HS-27A (cell line): ENCODE measurements at places on chromosomes 13 and 19.
A peak's percentile ranks its signal among the peaks of the same experiment; 100 is the strongest.

DNA sequence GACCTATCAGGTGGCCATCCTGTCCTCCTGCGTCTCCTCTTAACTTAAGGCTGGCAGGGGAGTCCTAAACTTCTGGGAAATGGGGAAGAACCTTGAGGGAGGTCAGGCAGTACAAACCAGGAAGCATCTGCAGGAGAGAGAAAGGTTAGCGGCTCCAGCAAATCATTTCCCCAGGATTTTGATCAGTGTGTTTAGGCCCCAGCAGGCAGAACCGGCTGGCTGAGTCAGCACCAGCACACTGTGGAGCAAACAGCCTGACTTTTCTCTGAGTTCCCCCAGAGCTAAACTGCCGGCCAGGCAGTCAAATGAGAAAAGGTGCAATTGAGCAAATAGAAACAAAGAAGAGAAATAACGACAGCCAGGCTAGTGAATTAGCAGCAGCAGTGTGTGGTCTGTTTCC lies 46.7 kb upstream of the MEDAG start:
- no peak for DNase-seq

- no peak for DNase-seq
Observed at GRCh38 chr19:10068205-10068604, 17.9 kb upstream of the SHFL start.

GRCh38 chr13:100662468-100663211 lies 12.0 kb downstream of the TMTC4 start:
- no peak for DNase-seq

- DNase-seq, result no peak
Observed at GRCh38 chr19:56104423-56104822, 16.7 kb downstream of the ZNF787 start.

DNA sequence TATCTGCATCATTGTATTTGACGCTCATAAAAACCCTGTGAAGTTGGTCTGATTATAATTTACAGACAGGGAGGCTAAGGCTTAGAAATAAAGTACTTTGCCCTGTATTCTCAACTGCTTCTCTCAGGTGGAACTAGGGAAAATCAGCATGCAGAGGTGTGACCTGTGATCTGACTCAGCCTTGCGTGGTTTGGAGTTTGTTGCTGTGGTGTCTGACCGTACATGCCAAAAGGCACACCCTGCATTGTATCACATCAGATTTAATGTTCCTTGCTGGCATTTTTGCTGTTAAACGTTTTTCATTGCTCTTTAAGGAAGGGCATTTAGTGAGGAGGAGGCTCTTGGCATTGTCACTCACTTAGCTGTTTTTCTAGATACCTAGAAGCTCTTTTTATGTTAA lies 58.8 kb upstream of the C1QTNF9B start:
- DNase-seq, result no peak

GRCh38 chr19:6952956-6953355 lies 65.6 kb downstream of the ADGRE1 start:
- no peak for DNase-seq

- peak; percentile 26 for DNase-seq
Observed at GRCh38 chr13:44364345-44365000, 9.2 kb upstream of the SERP2 start.

DNA sequence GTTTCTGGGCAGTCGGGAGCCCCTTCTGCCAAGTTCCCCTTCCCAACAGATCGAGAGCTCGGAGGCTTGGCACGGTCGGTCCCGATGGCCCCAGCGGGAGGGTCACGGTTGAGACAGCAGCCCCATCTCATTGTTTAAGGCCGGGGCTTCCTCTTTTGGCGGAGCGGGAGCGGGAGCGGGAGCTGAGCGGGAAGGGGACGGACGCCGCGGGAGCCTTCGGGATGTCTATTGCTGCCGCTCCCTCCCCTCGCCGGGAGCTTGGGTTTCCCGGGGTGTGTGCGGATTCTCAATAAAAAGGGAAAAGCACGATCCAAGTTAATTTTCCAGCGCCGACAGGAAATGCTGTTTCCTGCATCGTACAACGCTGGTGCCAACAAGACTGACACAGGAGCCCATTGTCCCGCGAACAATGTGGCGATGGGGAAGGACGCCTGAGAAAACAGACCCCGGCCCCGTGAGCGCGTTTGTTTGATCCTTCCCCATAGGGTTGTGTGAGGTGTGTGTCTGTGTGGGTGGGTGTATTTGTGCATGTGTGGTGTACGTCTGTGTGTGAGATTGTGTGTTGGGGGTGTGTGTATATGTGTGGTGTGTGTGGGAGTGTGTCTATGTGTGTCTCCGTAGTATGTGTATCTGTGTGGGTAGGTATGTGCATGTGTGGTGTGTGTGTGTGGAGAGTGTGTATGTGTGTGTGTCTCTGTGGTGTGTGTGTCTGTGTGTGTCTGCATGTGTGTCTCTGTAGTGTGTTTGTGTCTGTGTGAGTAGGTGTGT lies 36.3 kb upstream of the FLT1 start:
- no peak for DNase-seq

DNA sequence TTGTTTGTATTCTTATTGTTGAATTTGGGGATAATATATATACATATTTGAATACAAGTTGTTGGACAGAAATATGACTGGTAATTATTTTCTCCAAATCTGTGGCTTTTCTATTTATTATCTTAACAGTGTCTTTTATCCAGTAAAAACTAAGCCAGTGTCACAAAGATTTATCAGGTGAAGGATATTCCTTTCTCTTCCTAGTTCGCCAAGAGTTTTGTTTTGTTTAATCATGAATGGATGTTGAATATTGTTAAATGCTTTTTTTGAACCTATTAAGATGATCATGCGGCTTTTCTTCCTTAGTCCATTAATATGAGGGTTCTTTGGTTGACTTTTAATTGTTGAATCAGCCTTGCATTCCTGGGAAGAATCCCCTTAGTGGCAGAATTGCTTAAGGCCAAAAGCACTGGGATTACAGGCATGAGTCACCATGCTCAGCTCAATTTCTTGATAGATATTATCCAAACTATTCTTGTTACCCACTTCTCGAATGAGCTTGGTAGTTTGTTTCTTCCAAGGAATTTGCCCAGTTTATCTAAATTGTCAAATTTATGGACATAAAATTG lies 53.3 kb downstream of the TEX26 start:
- peak; percentile 23 for DNase-seq

GRCh38 chr13:98974053-98974452 lies 3.8 kb downstream of the DOCK9 start:
- no peak for DNase-seq

DNA sequence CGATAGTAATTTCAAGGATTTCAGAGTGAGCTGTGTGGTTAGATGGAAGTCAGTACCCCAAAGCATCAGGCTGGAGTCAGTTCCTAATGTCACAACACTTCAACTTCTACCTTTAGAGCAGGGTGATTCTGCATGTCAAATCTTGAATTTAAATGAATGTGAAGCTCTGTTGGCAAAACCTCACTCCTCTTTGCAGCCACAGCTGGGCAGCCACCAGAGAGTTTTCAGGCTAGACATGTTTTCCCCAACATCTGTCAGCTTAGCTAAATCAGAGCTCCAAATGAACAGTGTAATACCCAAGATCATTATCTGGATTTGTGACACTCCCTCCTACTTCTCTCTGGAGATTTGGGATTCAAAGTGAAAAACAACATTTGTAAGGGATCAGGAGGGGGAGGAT lies 33.7 kb upstream of the OLFM4 start:
- no peak for DNase-seq

DNA sequence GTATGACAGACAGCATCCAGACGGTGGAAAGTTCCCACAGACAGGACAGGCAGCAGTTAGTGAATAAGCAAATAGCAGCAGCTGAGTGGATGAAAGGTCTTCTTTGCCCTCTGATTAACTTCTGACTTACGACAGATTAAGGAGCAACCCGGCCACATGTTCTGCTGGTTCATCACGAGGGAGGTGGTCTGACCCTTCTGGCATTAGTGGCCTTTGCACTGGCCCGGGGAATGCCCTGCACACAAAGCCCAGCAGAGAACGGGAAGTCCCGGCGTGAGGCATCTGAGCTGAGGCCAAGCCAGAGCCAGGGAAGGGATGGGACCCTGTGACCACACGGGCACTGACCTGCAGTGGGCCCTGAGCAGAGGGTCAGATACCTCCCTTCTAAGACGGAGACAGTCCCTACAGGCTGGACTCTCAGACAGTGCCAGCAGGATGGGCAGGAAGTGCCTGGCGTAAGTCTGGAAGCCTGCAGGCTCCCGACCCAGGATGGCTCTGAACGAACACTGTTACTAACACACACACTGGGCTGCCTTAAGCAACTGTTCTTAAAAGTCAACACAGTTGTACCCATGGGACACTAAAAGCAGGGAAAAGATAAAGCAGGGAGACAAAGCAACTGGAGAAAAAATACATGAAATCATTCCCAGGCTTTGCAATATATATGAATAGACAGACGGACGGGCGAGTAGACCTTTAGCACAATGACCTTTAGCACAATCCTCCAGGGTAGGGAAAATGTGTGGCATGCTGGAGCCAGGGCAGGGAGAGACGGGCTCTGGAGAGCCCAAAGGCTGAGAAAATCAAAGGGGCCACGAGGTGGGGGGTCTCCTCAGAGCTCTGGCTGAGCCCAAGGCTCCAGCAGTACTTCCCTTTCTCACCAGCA lies 6.3 kb downstream of the C19orf12 start:
- DNase-seq, result no peak

DNA sequence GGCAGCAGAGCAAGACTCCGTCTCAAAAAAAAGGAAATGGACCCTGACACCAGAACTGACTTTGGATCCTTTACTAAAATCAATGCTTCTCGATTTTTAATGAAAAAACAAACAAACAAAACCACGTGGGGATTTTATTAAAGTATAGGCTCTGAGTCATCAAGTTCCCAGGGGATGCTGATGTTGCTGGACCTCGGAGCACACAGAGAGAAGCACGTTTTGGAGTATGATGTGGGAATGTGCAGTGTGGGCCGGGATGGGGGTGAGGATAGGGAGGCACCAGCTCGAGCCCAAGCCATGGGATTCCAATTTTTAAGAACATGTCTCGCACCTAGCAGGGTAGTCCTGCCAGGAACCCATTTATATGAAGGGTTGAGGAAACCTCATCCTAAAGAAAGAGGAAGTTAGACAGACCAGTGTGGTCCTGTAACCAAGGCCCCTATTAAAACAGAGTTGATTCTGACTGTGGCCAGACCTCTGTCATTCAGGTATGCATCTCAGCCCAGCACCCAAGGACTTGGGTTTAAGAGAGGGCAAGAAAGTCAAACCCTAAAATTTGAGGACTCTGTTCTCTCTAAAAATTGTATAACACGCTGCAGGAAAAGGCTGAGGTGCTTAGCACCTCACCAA lies 6.4 kb downstream of the FLT1 start:
- DNase-seq, result no peak

- DNase-seq, result no peak
Observed at GRCh38 chr19:18541258-18541991, 1.9 kb downstream of the FKBP8 start.

- DNase-seq, result no peak
Observed at GRCh38 chr13:36673838-36674326, at the start of gene SERTM1. Gene SERTM1 (plus strand): TSS chr13:36674020. CDS start chr13:36695079, 21,059 bp downstream.

GRCh38 chr19:11506101-11506555 lies 489 bp upstream of the ZNF653 start:
- DNase-seq, result no peak

DNA sequence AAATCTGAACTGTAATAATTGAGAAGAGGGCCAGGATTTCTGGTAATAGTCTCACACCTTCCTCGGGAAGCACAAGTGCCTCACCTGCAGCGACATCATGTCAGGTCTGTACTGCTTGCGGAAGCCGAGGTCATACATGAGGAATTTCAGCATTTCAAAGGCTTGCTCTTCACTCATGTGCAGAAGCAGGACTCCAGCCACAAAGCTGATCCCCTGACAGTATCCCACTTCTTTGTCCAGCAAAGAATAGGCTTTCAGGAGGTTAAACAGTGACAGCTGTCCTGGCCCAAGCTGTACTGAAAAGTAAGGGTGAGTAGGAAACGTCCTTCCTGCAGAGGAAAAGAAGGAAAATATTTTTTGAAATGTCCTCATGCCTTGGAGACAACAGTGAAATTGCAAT lies 182.7 kb downstream of the TBC1D4 start:
- no peak for DNase-seq

DNA sequence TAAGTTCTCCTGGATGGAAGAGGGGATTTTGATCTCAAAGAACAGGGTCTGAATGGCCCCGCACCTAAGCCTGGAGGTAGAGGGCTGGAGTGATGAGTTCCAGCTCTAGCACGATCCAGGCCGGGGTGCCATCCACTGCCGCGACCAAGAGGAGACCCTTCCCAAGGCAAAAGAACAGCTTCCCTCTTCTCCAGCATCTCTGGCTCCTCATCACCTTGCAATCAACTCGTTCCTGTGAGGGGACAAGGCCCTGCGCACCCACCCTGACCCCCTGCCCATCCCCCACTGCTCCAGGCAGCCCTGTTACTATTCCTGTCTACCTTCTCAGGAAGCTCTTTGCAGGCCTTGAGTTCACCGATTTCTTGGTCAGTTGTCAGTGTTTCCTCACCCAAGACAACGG lies 17.8 kb downstream of the COL4A1 start:
- DNase-seq, result no peak

DNA sequence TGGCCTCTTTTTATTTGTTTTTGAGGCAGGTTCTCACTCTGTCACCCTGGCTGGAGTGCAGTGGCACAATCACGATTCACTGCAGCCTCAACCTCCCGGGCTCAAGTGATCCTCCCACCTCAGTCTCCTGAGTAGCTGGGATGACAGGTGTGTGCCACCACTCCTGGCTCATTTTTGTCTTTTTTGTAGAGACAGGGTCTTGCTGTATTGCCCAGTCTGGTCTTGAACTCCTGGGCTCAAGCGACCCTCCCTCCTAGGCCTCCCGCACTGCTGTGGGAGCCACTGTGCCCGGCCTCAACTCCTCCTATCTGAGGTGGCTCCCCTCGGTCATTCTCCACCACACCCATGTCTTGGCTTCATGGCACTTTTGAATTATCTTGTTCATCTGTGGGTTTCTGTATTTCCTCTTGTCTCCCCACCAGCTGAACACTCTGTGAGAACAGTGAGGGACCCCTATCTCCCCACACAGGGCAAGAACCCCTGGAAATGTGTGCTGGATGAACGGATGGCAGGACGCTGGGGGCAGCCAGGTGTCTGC lies 7.9 kb downstream of the CKM start:
- DNase-seq, result no peak

- DNase-seq, result no peak
Observed at GRCh38 chr13:35914662-35915061, 216.5 kb downstream of the DCLK1 start.

- DNase-seq, result no peak
Observed at GRCh38 chr19:32296694-32297093, 48.7 kb upstream of the ZNF507 start.

DNA sequence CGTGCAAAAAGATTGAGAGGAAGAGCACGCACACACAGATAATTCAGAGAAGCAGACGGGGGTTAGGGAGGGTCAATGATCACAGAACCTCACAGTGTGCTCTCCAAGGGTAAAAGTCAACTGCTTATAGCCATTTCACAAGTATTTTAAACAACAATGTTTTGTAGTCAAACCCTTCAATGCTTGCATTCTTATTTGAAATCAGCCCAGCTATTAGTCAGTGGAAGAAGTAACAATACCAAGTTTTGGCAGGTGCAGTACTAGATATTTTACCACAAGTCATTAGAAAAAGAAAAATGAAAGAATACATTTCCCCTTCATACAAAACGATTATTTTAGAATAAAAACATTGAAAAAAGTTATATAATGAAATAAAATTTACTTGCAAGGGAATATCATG lies 2.6 kb downstream of the CSNK1A1L start:
- DNase-seq, result no peak
